Colonic mucosa (tissue), 4 donors: ENCODE measurements at places on chromosomes 3 and 15. TPM values are rescaled to one million over a fixed set of nuclear protein-coding genes. Genes with fewer than 3 reads are reported as not detected.
A peak's percentile ranks its signal among the peaks of the same experiment; 100 is the strongest.

- peak; percentile 82 for DNase-seq
These were observed 42.5 kb downstream of the TPRA1 start for GRCh38 chr3:127547761-127548605.

Gene CEP97
- total RNA-seq = 7.1 TPM

DNA sequence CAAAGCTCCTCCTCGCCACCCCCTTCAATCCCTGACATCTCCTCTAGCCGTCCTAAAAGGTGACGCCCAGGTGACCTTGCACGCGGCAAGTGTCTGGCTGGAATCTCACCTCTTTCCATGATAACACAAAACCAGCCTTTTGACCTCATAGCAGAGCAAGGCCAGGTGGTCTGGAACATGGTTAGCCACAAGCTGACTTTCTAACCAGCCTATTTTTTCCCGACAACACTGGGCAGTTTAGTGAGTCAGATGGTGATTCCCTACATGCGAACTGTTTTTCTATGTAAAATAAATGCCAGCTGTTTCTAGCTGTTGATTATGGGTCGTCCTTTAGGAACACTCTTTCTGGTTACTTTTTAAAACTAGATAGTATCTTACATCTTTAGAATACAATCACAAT lies 243.0 kb downstream of the CD47 start:
- DNase-seq = no peak

DNA sequence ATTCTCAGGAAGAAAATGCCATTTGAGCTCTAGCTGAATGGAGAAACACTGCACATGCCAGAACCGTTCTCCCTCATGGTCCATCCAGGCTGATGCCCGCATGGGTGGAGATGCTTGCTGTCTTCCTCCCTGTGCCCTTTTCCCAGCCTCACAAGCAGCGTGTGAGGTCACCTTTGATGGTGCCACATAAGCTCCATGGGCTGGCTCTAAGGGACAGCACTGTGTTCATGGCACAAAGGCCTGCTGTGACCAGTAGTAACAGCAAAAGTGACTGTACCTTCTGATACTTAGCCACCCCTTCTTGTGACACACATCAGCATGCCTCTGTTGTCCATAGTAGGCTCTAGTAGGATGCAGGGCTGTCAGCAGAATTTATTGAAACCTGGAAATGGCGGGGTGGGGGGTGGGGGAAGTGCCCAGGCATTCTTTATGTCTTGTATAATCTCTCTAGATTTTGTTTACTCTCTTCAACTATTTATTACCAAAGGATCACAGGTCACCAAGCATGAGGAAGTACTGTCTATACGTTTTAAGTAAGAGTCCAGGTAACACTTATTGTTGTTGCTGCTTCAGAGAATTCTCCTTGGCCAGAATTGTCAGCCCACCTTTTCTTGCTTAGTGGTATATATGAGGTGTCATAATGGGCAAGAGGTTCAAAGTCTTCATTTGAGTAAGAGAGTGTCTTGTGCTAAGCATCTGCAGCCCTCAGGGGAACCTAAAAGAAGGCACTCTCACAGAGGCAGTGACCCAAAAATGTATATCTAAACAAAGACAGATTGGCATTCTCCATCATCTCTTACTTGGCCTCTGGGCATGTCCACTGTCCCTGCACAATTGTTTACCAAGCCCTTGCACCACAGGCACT lies 56.5 kb downstream of the RAB7A start:
- DNase-seq = no peak

Gene TPRA1
- total RNA-seq = 23.4 TPM

DNA sequence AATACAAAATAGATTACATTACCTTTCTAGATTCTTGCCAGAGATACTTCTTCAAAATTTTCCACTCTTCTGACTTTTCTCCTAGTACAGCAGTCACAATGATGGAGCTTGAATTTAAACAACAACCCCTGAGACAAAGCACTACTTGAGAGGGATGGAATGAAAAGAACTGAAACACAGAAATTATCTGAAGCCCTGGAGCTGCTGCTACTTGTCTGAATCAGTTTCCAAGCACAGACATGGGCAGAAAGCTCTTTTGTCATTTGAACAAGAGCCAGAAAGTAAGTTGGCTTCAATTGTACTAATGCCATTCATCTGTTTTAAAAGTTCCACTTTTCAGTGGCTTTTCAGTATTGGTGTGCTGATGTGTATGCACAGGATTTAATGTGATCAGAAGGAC lies 718.5 kb upstream of the ARPP21 start:
- DNase-seq = no peak

- no peak for DNase-seq
These were observed 528.8 kb upstream of the NAALADL2 start for GRCh38 chr3:174330303-174330702.

- no peak for DNase-seq
These were observed 54.3 kb upstream of the FGD5 start for GRCh38 chr3:14764331-14765059.

Gene DUOXA1
- total RNA-seq = 1.3 TPM

DNA sequence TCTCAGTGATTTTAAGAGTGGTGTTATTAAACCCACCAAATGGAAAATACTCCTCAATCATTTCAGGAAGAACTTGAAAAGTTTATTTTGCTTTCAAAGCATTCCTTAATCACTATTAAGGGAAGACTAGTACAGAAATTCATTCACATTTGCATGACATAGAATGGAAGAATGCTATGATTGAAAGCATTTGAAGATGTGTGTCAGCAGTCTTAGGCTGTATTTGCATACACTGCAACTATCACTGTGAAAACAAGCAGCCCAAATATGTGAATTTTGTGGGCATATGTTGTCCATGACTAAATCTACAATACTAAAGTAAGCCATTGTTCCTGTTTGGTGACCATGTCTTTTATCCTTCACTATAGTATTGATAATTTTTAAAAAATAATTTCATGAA lies 95.8 kb downstream of the CNTN3 start:
- no peak for DNase-seq
